ENCODE measurements at places on chromosomes 3 and 15. TPM values are rescaled to one million over a fixed set of nuclear protein-coding genes. Genes with fewer than 3 reads are reported as not detected.

Gene ISLR2
- 0.13 TPM for total RNA-seq

Gene CCDC9B
- total RNA-seq = 18.7 TPM

Gene CKMT1B
- total RNA-seq = 7.6 TPM

Gene KLF15
- 0.12 TPM for total RNA-seq

Gene SLC38A3
- 0.01 TPM for total RNA-seq

Gene COL7A1
- 175 TPM for total RNA-seq

Gene ARPP21
- total RNA-seq = not detected

Gene LRRIQ4
- total RNA-seq = not detected

Gene ZNF774
- total RNA-seq = 1.8 TPM

Gene SLC22A13
- total RNA-seq = not detected

Gene GOLGA6L4
- 0.74 TPM for total RNA-seq

Gene MEIS2
- 9.8 TPM for total RNA-seq

Gene MNS1
- total RNA-seq = 2.7 TPM

Gene GUCA1C
- not detected for total RNA-seq

Gene TMC3
- not detected for total RNA-seq

Gene THRB
- 0.99 TPM for total RNA-seq

Gene ZBTB47
- 5.4 TPM for total RNA-seq

Gene KNG1
- not detected for total RNA-seq

Gene ANKUB1
- not detected for total RNA-seq

Gene GHSR
- not detected for total RNA-seq

Gene SHQ1
- 18.7 TPM for total RNA-seq

Gene CLDN18
- total RNA-seq = not detected
